Mucosa of gallbladder (tissue), 1 donor: ENCODE measurements at places on chromosomes 7 and 10. TPM values are rescaled to one million over a fixed set of nuclear protein-coding genes. Genes with fewer than 3 reads are reported as not detected.
A peak's percentile ranks its signal among the peaks of the same experiment; 100 is the strongest.

DNA sequence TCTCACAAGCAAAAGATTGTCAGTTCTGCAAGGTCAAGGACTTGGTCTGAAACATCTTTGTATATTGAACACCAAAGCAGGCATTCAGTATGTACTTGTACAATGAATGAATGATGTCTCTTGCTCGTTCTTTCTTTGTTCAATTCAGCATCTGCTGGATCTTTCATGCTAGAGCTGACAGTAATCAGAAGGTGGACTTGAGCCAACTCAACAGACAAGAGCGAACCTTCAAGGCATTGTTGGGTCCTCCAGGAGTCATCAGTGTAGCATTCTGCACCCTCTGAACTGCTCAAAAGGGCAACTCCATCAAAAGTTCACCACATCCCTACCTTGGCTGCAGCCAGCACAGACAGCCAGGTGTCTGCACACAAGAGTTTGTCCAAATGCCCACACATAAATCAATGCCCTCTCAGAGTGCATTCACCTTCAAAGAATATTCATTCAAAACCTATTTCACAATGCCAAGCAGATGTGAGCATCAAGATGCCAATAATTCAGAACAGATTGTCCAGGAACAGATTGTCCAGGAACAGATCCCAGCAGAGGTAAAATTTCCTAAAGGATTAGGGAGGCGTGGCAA lies 386.7 kb downstream of the CALN1 start:
- no peak for DNase-seq

GRCh38 chr10:125868372-125868975 lies 12.6 kb downstream of the DHX32 start:
- DNase-seq, result no peak

DNA sequence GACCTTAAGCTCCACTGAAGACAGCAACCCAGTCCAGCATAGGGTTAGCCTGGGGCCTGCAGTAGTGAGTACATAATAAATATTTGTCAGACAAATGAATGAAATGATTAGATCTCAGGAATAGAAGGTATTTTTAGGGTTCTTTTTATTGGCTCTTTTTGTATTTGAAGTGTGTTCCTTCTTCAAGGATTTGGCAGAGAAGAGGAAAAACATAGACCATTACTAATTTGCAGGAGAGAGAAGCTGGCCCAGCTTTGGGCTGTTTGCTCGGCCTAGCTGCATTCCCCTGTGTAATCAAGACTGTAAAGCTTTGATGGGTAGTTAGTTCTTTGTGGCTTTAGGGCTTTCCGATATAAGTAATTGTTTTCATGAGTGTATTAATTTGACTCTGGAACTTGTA lies 64.2 kb downstream of the CNNM2 start:
- no peak for DNase-seq

- DNase-seq, result no peak
Observed at GRCh38 chr10:79378383-79378646, 31.0 kb downstream of the PPIF start.

GRCh38 chr10:19816411-19817230 lies at the start of gene PLXDC2:
Gene PLXDC2, plus strand, starts transcription at chr10:19816432.
- peak; percentile 46 for DNase-seq

GRCh38 chr7:151080067-151080521 lies 515 bp downstream of the FASTK start:
- no peak for DNase-seq

DNA sequence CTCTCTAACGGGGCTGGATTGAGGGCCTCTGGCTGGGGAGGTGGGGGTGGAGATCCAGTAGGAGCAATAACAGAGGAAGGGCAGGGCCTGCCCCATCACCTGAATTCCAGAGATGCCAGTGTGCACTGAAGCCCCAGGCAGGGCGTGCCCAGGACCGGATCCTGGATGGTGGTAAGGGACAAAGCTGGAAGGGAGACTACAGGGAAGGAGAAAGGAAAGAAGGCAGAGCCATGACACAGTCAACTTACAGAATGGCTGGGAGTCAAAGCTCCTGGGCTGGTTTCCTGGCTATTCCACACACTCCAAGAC lies 666 bp downstream of the TMEM139 start:
- peak; percentile 60 for DNase-seq

DNA sequence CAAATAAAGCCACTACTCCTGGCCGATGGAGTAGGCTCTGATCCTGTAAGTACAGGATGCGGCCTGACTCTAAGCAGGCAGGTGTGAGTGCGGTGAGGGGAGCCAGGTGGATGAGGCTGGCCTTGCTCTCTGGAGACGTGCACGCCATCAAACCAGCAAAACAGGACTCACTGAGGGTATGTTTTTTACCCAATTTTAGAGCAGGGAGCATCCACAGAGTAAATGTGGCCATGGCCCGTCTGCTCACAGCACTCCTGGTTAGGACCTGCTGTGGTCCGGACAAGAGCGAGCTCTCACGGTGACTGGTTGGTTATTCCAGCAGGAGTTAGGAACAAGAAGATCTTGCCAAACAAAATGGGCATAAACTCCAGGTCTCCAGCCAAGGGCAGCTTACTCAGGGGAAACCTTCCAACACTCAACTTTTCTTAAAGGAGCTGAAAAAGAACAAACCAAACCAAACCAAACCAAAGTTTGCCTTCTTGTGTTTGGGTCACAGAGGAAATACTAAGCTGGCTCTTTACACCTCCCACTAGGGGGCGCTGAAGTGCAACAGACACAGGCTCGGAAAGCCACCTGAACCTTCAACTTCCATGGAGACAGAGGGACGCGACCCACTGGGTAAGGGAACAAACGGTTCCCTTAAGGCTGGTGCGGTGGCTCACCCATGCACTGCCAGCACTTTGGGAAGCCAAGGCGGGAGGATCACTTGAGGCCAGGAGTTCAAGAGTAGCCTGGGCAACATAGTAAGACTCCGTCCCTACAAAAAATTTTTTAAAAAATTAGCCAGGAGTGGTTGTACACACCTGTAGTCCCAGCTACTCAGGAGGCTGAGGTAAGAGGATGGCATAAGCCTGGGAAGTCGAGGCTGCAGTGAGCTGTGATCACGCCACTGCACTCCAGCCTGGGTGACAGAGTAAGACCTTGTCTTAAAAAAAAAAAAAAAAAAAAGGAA lies 122.4 kb downstream of the CLEC2L start:
- DNase-seq, result peak; percentile 80

GRCh38 chr7:138892006-138892630 lies 89.1 kb downstream of the KIAA1549 start:
- no peak for DNase-seq

GRCh38 chr7:150358433-150358832 lies 10.2 kb upstream of the REPIN1 start:
- no peak for DNase-seq

DNA sequence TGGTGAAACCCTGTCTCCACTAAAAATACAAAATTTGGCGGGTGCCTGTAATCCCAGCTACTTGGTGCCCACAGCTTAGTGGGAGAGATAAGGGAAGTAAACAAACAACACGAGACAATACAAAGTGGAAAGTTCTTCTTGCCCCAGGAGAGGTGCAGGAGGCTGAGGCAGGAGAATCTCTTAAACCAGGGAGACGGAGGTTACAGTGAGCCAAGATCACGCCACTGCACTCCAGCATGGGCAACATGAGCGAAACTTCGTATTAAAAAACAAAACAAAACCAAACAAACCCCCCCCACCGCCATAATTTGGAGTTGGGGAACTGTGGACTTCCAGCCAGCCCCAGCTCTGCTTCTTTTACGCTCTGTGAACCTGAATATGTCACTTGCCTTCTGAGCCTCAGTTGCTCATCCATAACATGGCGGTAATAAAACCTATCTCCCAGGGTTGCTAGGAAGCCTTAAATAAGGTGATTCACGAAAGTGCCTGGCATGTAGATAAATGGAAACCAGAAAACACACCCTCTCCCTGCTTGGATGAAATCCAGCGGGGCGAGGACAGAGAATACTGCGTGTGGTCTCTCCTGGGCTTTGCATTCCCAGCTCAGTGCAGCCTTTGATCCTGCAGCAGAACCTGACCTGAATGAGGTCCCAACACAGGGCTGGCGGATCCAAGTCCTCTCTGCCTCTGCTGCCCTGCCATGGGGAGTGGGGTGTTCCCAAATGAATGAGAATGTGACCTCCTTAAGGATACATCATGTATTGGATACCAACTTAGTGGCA lies 10.2 kb downstream of the MLXIPL start:
- DNase-seq, result peak; percentile 66

GRCh38 chr7:43569424-43569823 lies 13.5 kb upstream of the STK17A start:
- DNase-seq, result no peak

DNA sequence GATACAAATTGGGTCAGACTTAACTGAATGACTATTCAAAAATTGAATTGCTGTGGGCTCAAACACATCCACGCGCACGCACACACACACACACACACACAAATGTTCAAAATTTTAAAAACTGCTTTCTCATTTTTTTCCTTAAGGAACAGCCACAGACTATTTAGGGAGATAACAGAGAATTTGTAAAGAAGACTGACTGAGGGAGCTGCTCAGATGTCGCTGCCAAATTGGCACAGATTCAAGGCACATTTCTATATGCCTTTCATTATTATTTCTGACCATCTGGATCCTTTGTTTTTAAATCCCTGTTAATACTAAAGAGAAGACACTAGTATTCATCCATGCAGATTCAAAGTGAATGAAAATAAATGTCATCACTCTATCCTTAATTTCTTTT lies 154.8 kb downstream of the DGKB start:
- no peak for DNase-seq

DNA sequence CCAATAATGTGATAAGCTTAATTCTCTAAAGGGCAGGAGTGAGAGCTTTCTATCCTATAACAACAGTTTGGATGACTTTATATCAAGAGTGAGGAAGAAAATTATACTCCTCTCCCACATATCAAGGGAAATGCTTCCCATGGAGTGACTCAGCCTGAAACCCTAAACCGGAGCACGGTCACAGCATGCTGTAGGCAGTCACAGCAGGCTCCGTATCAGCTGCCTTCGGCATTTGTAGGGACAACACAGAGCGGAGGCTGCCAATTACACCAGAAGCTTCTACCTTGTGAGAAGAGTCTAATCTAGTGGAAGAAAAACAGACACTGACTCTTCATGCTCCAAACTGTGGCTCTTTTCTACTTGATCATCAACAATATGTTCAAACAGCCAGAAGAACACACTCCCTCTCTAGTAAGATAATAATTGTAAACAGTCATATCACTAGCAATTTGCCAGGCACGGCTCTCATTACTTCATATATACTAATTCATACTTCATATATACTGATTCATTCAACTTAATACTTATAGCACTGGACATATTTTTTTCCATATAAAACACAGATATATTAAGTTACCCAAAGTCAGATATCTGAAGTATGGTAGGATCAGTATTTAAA lies 65.9 kb downstream of the DGKB start:
- no peak for DNase-seq

- DNase-seq, result no peak
Observed at GRCh38 chr7:41691286-41692190, 11.4 kb downstream of the INHBA start.

GRCh38 chr7:29077176-29077575 lies 69.2 kb downstream of the CPVL start:
- DNase-seq, result no peak

DNA sequence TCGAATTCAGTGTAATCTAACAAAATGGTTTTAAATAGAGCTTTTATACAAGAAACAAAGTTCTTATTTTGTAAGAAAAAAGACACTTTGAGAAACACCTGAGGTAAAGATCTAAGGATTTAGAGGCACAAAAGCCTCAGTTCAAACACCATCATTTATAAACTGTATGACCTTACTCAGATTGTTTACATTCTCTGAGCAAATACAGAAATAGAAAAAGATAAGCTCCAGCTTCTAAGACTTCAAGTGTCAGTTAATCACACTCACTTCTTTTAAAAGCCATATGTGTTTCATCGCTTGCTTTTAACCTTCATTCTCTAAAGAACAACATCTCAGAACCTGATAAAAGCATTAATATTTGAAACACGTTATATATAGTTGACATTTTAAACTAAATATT lies 27.9 kb downstream of the CADPS2 start:
- no peak for DNase-seq

- DNase-seq, result no peak
Observed at GRCh38 chr7:22884911-22885788, 62.5 kb upstream of the TOMM7 start.

DNA sequence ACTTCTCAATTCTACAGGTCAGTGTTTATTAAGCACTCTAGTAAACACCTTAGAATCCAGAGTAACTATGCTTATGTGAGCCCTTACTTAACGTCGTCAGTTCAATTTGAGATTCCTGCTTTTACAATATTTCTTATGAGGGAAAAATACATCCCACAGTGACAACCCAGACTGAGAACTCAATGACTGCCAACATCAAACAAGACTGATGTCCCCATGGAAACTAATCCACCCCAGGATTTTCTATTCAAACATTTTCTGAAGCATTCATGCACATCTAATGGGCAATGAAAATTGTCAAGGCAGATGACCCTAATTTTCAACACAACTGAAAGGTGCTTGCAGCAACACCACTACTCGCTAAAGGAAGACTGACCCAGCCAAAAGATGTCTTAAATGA lies 67.0 kb downstream of the ATE1 start:
- DNase-seq, result no peak

DNA sequence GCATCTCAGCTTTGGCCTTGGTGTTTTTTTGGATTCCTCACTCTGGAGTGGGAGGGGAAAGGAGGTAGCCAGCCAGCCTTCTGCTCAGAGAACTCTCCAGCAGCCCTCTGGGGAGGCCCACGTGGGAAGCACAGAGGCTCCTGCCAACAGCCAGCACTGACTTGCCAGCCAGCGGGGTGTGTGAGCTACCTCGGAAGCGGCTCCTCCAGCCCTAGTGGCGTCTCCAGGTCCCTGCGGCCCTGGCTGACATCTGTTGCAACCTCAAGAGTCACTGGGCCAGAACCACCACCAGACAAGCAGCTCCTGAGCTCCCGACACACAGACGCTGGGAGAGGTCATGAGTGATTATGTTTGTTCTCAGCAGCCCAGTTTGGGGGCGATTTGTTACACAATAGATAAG lies 180.2 kb upstream of the FZD8 start:
- peak; percentile 32 for DNase-seq

DNA sequence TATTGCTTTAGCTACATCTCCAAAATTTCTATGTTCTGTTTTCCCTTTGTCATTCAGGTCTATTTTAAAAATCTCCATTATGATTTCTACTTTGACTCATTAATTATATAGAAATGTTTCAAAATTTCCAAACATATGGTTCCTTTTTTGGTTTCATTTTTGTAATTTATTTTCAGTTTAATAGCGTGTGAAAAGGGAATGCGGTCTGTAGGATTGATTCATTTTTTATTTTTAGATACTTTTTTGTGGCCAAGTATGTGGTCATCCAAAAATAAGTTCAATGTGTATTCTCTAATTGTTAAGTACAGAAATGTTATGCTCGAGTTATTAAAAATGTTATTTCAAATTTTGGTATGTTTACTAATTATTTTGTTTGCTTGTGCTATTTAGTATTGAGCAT lies 72.5 kb upstream of the ANKRD1 start:
- no peak for DNase-seq

- DNase-seq, result no peak
Observed at GRCh38 chr7:123746931-123747488, 1.8 kb downstream of the WASL start.

Gene NODAL
- 0.12 TPM for total RNA-seq

Gene HDAC9
- total RNA-seq, result 13.5 TPM
